Heart left ventricle (tissue), 16 donors: ENCODE measurements at places on chromosomes 7 and 10.

DNA sequence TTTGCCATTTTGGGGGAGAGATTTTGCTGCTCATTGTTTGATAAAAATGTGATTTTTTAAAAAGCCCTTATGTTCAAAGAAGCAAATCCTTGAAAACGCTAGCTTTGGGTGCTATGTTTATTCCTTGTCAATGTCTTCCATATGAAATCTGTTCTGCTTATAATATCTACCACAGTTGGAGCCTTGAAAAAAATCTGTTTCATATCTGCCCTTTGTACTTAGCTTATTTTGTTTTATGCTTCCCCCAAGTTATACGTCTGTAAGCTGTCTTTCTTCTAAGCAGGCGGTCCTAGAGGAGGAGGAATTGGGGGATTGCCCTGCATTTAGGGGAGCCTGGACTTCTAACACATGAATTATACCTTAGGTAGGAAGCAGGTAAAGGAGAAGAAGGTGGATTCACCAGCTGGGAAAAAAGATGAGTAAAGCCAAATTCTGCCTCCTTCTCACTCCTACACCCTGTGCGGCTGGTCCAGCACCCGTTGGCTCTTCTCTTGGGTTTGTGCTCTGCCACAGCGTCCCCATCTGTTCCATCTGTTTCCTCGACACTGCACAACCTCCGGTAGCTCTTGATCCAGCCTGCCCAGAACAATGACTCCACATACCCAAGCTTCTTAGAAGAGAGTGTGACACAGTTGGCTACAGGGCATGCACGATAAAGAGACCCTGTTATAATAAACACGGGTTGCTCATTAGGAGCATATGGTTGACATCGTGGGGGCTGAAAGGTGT is 31.9 kb upstream of the NEUROD6 start:
- DNase-seq: no peak

DNA sequence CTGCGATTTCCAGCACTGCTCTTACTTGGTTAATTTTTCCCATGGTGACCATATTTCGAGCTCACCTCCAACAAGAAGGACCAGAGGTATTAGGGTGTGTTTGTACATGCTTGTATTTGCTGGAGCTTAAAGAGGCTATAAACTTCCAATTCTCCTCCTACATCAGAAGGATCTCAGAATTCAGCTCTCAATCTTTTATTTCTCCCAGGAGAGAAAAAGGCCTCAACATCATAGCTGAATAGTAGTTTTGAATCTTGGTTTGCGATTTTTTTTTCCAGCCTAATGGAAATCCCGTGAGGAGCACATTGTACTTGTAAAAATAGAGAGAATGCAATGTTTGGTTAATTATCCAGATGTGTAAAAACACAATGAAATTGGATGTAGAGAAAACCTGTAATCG is 69.7 kb downstream of the CPVL start:
- no peak for DNase-seq

DNA sequence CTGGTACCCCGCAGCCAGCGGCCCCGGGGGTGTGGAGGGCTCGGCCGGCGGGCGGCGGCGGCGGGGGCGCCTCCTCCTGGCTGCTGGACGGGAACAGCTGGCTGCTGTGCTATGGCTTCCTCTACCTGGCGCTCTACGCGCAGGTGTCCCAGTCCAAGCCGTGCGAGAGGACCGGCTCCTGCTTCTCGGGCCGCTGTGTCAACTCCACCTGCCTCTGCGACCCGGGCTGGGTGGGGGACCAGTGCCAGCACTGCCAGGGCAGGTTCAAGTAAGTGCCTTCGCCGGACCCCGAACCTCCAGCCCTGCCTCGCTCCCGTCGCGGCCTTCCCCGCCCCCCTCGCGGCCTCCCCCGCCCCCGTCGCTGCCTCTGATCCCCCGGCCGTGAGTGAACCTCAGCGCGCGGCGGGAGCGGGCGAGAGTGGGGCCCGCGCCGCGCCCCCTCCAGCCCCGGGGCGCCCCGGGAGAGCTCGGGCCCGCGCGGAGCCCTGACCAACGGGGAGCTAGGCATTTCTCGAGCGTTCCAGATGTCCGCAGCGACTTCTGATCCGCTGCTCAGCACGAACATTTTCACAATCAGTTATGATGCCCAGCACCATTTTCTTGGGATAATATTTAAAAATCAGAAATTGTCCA is 727 bp downstream of the ATRNL1 start:
- DNase-seq: peak; percentile 19

GRCh38 chr10:103541616-103542015 is 48.1 kb downstream of the NEURL1 start:
- DNase-seq: no peak

DNA sequence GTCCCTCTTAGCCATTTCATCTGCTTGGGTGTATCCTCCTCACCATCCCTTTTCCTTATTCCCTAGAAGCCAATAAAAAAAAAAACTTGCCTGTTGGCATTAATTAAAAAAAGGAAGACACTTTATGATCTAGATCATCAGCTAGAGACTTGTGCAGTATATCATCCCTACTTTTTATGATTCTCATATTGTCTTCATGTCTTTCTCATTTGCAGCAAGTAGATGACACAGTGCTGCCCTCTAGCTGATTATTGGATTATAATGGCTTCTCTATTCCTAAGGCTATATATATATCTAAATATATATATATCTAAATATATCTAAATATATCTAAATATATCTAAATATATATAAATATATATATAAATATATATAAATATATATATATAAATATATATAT is 272.4 kb upstream of the LRGUK start:
- no peak for DNase-seq
